ENCODE measurements at places on chromosomes 3 and 15.

GRCh38 chr3:64303401-64303800 is 78.1 kb upstream of the PRICKLE2 start:
- no peak for DNase-seq

GRCh38 chr3:37987751-37988179 is 2.8 kb upstream of the VILL start:
- no peak for DNase-seq

- no peak for DNase-seq
Observed at GRCh38 chr3:43178891-43179366, 73.0 kb upstream of the POMGNT2 start.

DNA sequence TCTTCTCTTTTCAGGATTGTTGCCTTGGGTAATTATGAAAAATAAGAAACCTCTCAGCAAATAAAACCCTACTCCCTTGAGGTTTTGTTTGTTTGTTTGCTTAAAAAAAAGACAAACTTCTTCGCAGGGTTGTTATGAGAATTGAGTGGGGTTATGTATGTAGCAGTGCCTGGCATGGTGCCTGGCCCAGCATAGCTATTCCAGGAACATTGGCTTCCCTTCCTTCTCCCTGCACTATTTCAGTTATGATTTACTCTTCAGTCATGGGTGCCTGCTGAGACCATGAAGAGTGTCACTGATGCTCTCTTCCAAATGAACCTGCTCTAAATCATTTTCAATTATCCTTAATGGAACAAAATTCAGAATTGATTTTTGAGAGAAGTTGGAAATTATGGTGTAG is 283.5 kb upstream of the ROPN1 start:
- DNase-seq = no peak

DNA sequence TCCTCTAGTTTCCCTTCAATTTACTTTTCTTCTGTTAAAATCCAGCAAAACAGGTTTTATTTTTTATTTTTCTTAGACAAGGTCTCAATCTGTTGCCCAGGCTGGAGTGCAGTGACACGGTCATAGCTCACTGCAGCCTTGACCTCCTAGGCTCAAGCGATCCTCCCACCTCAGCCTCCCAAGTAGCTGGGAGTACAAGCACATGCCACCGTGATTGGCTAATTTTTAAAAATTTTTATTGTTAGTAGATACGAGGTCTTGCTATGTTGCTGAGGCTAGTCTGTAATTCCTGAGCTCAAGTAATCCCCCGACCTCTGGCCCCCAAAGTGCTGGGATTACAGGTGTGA is 41.6 kb downstream of the ILDR1 start:
- DNase-seq = no peak

DNA sequence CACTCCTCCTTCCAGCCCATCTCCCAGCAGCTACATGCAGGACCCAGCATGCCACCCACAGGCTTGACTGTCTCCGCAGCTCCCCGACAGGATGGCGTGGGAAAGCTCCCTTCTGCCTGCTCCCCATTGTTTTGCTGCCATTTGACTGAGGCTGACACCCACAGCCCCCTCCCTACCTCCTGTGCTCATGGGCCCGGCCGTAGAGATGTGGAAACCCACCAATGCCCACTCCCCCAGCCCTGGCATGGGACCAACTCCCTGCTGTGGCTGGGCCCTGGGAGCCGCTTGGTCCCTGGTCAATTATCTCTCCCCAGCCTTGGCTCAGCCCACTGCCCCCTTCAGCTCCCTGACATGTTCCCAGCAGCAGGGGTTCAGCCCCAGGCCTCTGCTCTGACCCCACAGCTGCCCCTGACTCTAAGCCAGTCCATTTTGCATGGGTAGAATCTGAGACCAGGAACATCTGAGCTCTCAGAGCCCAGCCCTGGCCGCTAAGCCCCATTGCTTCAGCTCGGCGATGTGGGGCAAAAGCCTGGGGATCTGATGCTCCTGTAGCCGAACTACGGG is 8.2 kb downstream of the C3orf22 start:
- no peak for DNase-seq

DNA sequence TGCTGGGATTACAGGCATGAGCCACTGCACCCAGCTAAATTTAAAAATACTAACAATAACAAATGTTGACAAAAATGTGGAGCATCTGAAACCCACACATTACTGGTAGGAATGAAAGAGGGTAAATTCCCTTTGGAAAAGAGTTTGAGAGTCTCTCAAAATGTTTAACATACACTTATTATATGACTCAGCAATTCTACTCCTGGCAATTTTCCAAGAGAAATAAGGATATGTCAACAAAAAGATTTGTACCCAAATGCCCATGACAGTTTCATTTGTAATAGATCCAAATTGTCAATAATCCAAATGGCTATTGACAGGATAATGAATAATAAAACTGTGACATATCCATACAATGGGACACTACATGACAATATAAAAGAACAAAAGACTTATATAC is 9.0 kb downstream of the HCLS1 start:
- no peak for DNase-seq

GRCh38 chr15:30924353-30924752 is 20.6 kb downstream of the FAN1 start:
- DNase-seq = no peak

- no peak for DNase-seq
Observed at GRCh38 chr15:91311986-91312385, 211.9 kb downstream of the SV2B start.

DNA sequence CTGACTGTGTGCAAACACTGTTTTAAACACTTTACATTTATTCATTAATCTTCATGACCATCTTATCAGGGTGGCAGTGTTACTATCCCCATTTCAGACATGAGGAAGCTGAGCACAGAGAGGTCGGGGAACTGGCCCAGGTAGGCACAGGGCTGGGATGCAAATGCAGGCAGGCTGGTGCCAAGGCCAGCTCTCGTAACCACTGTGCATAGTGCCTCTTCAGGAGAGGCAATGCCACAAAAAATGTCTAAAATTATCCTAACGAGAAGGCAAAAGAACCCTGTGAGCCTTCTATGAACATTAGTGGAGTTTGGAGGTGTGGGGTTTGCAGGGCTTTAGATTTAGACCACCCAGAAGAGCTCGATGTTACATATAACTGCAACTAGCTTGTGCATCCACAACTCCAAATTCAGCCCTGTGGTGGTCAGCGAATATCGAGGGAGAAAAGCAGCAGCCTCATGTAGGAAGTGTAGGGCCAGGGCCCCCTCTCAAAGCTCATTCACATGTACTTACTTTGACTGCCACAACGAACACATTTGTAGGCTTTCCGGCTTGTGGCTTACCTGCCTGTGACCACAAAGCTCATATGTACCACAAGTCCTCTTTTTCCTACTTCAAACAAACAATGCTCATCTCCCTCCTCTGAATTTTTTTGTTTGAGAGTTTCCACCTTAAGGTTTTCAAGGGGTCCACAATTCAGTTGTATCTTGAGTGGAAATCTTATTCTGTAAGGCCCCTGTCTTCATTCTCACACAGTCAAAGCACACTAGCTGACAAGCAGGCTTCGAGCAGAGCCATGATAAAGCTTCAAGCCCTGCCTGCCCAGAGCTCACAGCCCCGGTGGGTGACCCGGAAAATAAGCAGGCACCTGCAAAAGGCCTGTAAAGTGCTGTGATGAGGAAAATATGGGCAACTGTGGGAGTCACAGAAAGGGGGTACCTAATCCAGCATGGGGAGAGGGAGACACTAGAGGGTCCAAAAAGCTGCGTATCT is 722.9 kb upstream of the CFAP20DC start:
- DNase-seq = no peak
